Left renal cortex interstitium (tissue), 4 donors: ENCODE measurements at places on chromosomes 12 and 14. TPM values are rescaled to one million over a fixed set of nuclear protein-coding genes. Genes with fewer than 3 reads are reported as not detected.

DNA sequence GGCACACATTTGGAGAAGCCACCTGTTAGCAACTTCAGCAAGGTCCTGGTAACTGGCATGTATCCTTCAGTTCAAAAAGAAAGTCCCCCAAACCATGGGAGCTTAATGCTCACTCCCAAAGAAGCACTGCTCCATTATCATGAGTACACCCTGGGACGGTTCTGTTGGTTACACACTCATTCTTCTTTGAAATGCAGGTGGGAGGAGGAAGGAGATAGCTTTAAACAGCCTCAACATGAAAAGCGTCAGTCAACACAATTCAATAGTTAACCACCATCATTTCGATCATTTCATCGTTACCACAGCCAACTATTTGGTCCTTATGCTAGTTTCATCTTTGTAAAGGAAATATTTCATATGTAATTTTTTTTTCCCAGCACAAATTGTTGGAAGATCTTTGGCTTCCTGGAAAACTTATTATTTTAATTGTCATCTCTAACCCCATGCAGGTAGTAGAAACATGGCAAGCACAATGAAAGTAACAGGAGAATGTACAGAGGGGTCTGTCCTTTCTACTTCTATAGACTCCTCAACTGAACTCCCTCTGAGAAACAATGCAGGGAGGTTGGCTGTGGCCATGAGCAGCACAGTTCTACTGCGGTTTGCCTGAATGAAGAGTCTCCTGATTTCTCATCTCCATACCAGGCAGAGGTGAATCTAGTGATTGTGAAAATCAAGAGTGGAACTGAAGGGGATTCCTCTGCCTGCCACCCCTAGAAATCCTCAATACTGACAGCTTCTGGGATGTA, 196.4 kb upstream of the FOXN3 start:
- no peak for DNase-seq

DNA sequence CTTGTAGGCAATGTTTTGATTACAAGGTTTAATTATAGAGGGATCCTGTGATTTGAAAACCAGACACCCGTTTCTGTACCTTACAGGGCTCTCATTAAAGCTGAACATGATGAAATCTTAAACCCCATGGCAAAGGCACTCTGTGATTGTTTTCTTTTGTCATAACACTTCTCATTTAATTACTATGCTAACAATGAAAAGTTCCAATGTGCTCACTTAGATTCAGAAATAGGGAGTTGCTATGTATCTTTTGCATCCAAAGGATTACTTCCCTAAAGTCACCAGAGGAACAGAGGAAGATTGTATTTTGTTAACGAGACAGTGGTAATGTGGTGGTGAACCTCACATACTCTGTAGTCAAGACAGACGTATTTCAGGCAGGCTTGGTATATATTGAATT, 81.5 kb upstream of the MYF6 start:
- DNase-seq: no peak

GRCh38 chr12:108214486-108214885, 85.4 kb downstream of the WSCD2 start:
- peak; percentile 26 for DNase-seq

GRCh38 chr12:8677362-8677761, 14.7 kb upstream of the MFAP5 start:
- no peak for DNase-seq

DNA sequence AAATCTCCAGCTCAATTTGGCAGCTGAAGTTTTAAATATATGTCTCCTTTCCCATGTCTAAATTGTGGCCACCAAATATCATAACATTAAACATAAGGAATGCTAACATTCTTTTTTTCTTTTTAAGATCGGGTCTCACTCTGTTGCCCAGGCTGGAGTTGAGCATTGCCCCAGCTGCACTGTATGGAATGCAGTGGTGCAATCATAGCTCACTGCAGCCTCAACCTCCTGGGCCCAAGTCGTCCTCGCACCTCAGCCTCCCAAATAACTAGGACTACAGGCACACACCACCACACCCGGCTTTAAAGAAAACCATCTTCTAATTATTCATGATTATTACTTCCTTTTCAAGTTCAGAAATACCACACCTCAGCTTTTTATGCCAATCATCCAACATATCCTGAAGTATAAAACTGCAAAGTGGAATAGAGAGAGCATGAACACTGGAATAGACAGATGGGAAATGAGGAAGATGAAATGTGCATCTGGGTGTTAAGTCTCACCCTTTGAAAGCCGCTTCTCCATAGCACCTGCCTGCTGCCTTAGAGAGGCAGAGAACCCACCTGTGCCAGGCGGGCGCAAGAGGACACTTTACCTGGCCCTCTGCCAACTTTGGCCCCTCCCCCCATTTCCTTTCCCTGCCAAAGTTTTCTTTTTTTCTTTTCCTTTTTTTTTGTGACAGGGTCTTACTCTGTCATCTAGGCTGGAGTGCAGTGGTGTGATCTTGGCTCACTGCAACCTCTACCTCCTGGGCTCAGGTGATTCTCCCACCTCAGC, 2.8 kb upstream of the EML1 start:
- DNase-seq: no peak

DNA sequence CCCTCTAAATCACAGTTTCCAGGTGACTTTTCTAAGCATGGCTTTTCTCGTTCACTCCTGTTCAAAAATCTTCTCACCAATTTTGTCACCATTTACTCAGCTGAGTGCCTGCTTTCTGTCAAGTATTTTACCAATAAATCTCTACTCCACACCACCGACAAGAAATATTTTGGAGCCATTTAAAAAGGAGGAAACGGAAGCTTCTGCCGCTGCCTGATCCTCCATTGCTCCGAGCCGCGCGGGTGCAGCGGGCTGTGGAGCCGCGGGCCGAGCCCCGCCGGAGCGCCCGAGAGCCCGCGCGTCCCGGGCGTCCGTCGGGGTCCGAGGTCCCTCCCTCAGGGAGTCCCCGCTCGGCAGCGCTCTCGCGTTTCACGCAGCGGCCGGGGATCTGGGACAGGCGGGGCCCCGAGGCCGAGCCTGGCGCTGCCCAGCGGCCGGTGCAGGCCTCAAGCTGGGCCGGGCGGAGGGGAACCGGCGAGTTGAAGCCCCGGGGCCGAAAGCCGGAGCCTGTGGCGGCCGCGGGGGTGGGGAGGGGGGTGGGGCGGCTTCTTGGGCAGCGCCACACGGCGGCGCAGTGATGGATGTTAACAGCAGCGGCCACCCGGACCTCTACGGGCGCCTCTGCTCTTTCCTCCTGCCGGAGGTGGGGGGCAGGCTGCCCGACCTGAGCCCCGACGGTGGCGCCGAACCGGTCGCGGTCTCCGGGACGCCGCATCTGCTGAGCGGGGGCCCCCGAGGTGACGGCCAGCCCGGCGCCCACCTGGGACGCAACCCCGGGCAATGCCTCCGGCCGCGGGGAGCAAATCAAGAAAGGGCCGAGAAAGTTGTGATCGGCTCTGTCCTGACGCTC, 1.1 kb upstream of the HEBP1 start:
- DNase-seq: peak; percentile 63

DNA sequence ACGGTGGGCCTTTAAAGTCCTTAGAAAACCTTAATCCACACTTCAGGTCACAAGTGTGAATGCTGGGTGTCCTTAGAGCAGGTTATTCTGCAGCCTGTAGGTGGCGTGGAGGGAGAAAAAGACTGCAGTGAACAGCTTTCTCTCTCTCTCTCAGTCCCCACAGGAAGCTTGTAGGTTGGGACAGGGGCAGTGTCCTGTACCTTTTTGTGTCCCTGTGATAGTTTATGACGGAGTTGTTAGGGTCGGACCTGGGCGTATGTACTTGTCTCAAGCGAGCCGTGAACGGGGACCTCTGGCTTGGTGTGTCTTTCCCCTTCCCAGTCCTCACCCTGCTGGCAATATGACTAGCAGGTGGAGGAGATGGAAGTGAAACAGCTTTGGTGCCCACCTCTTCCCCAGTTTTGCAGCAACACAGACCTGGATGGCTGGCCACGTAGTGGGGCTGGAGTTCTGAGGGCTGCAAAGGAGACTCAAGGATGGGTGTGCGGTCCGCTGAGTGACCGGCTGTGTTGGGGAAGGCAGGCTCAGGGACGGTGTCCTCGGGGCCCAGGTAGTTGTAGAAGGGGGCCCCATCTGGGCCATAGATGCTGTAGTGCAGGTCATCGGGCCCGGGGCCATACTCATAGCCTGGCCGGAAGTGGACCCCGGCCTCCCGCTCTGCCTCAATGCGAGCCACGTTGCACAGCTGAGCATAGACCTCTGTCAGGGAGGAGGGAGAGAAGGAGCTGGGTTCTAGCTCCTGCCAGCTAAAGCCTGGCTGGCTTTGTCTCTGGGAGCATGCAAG, 8.9 kb downstream of the ISCA2 start:
- no peak for DNase-seq

DNA sequence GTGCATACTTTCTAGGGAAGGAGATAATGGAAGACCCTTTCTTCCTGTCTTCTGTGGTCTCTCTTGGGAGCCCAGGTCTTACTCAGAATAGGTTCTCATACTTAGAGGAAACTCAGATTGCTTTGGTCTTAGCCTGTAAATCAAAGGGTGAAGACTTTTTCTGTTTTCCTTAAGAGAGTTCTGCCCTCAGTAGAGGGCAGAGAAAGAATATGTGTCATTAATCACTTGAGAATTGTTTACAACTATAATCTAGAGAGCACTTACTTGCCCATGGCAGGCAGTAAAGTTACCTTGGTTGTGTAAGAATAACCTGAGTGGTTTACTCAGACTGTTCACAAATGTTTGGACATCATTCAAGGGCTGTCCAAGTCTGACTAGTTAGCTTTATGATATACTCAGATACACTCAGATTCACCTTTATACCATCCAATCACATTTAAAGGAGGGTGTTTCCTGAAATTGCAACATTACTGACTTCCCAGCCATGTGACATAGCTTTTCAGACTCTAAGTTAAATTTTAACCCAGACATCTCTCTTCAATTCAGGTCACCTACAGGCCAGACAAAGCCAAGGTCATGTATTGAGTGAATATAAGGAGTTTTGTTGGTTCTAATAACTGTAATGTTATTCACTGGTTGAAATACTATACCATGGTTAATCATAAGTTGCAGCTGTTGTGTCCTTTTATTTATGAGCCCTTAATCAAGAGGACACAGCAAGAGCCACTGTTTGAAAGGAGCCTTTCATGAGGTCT, 372.2 kb downstream of the RAD51B start:
- no peak for DNase-seq

GRCh38 chr12:5996459-5996858, 51.4 kb upstream of the ANO2 start:
- DNase-seq: no peak

- DNase-seq: no peak
Observed at GRCh38 chr12:52020539-52021336, 14.0 kb downstream of the TAMALIN start.

DNA sequence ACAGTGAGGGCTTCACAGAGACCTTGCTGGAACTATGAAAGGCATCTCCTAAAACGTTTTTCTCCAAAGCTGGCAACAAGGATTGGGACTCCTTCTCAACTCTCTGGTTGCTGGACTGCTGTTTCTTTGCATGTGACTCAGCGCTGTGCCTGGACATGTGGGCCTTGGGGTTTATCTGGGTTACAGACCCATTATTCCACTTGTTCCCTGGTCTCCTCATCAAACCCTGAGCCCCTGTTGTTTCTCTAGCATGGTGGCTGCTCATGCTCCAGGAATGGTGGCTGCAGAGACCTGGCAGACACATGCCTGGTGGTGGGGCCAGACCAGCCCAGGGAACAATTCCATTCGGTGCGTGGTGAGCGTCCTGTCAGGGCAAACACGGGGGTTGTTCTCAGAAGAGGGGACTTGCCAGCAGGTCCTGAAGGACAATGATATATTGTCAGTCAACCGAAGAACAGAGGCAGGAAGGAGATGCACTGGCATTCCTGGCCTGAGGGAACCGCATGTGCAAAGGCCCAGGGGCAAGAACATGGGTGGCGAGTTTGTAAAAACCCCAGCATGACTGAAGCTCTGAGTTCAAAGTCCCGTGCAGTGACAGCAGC, 320.1 kb upstream of the RTL1 start:
- DNase-seq: no peak

DNA sequence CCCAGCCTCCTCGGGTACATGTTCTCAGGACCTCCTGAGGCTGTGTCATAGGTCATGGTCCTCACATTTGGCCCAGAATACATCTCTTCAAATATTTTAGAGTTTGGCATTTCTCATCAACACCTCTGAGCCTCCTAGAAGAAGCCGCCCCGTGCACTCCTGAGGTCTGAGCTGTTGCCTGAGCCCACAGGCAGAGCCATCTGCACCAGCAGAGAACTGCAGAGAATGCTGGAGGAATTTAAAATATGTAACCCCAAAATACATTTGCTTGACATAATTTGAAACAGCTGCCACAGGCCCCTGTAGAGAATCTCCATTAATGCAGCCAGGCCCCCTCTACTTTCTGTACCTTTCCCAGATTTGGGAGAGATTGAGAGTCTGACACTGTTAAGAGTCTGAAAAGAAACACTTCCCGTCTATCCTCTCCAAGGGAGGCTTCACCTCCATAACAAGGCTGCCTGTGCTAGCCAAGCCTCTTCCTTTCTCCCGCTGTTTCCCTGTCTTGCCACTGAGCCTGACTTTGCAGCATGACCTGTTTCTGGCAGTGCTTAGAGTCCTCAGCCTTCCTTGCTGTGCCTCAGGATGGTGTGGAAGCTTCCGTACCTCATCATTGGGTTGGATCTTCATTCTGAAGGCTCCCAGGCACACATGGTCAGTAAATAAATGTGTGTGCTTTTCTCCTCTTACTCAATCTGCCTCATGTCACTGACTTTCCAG, 95.4 kb upstream of the SFSWAP start:
- DNase-seq: no peak

DNA sequence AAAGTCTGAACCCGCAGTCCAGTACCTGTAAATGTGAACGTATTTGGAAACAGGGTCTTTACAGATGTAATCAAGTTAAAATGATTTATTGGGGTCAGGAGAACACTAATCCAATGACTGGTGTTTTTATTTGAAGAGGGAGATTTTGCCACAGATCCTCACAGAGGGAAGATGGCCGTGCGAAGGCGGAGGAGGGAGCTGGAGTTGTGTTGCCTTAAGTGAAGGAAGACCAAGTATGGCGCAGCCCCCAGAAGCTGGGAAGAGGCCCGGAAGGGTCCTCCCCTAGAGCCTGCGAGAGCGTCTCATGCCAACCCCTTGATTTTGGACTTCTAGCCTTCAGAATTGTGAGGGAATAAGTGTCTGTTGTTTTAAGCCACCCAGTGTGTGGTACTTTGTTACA, 102.8 kb upstream of the NUDT4 start:
- no peak for DNase-seq

DNA sequence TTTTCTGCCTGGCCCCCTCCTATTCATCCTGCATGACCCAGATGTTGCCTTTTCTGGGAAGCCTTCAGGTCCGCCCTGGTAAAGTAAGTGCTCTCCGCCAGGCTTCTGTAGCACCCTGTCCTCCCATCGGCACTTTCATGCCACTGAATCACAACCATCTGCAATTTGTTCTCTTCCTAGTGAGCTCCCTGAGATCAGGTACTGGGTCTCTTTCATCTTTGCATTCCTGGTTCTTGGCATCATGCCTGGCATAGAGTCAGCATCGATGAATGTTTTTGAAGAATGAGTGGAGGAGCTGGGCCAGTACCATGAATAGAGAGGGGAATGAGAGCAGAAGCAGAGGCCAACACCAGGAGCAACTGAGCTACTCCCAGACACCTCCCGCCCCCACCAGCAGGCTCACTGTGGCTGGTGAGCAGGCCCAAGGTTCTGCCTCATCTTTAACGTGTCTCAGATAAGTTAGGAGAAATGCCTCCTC, 13.1 kb downstream of the ZDHHC22 start:
- DNase-seq: no peak

Gene VDR
- 3.6 TPM for polyA plus RNA-seq

Gene OVCH1
- polyA plus RNA-seq: 0.31 TPM

Gene VWF
- 8.1 TPM for polyA plus RNA-seq

Gene SRRM4
- polyA plus RNA-seq: 0.03 TPM

Gene DPY19L2
- polyA plus RNA-seq: 24.7 TPM

Gene TMEM121
- 7.2 TPM for polyA plus RNA-seq

Gene OR6C2
- polyA plus RNA-seq: not detected
